ENCODE measurements at places on chromosomes 11 and 22.

DNA sequence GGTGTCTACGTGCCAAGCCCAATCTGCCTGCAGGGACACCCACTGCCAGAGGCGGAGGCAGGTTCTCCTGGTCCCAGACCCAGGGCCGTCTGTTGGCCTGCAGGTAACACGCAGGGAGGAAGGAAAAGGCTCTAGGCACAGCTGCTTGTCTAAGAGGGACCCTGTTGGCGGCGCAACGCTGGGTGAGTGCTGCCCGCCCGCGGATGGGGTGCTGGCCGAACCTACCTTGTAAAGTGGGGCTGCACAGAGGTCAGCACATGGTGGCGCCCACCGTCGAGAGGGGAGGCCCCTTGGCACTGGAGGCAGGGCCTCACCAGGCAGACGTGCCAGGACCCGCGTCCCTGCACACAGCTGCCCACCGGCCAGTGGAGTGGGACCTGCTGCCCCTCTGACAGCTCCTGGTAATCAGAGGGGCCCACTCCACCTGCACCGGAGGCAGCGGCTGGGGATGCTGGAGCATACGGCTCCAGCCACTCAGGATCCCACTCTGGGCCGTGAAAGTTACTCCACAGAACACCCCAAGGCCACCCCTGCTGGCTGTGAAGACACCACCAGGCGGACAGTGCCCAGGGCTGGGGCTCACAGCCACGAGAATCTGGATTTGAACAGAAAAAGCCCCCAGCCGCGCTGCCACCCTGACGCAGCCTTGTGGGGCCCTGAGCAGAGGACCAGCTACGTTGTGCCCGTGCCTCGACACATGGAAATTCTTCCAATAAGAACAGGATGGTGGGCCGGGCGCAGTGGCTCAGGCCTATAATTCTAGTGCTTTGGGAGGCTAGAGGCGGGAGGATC lies 24.0 kb downstream of the TBX1 start:
- H3K27me3 ChIP-seq: peaks cover 18% of the 10 kb centered on the region
- no peak for DNase-seq
- peaks cover 5% of the 10 kb centered on the region for H3K4me1 ChIP-seq
- peaks cover 12% of the 10 kb centered on the region for H3K36me3 ChIP-seq

- H3K4me1 ChIP-seq: no peaks in the 10 kb centered on the region
- no peak overlapping the region for H3K4me3 ChIP-seq
- H3K27ac ChIP-seq: peak overlapping the region; percentile 86
- no peaks in the 10 kb centered on the region for H3K36me3 ChIP-seq
- no peak for DNase-seq
- H3K27me3 ChIP-seq: no peaks in the 10 kb centered on the region
Measured at GRCh38 chr11:107050121-107050520, 31.8 kb upstream of the GUCY1A2 start.

DNA sequence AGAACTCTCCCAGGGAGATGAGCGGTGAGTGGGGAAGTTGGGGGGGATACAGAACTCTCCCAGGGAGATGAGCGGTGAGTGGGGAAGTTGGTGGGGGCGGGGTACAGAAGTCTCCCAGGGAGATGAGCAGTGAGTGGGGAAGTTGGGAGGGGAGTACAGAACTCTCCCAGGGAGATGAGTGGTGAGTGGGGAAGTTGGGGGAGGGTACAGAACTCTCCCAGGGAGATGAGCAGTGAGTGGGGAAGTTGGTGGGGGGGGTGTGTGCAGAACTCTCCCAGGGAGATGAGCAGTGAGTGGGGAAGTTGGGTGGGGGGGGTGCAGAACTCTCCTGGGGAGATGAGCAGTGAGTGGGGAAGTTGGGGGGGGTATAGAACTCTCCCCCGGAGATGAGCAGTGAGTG lies 186.5 kb downstream of the SHANK2 start:
- no peak overlapping the region for H3K4me3 ChIP-seq
- no peak for DNase-seq
- H3K27ac ChIP-seq: no peak overlapping the region

DNA sequence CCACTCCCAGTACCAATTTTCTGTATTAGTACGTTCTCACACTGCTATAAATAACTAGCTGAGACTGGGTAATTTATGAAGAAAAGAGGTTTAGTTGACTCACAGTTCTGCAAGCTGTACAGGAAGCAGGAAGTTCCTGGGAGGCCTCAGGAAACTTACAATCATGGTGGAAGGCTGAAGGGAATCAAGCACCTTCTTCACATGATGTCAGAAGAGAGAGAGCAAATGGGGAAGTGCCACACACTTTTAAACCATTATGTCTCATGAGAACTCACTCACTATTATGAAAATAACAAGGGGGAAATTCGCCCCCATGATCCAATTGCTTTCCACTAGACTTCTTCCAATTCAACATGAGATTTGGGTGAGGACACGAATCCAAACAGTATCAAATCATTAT lies 271.4 kb downstream of the ETS1 start:
- peaks cover 21% of the 10 kb centered on the region for H3K36me3 ChIP-seq
- H3K4me3 ChIP-seq: no peak overlapping the region
- no peak overlapping the region for H3K27ac ChIP-seq
- peaks cover 26% of the 10 kb centered on the region for H3K4me1 ChIP-seq

GRCh38 chr11:102994105-102994504 lies 38.6 kb upstream of the MMP13 start:
- no peak for DNase-seq
- peaks cover 14% of the 10 kb centered on the region for H3K27me3 ChIP-seq
- no peaks in the 10 kb centered on the region for H3K4me1 ChIP-seq
- H3K27ac ChIP-seq: no peak overlapping the region
- H3K36me3 ChIP-seq: no peaks in the 10 kb centered on the region
- no peak overlapping the region for H3K4me3 ChIP-seq

DNA sequence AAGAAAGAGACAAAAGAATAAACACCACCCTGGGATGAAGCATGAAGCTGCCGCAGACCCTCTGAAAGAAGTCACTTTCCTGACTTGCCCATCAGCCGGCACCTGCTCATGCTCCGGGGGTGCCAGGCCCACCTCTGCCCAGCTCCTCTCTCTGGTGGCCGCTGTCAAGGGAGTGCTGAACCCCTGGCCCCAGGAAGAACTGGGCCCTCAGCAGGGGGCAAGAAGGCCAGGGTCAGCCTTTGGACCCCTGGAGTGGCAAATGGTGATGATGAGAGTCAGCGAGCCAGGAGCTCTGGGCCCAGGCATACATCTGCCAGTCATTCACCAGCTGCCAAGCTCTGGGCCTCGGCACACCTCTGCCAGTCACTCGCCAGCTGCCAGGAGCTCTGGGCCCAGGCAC lies 17.4 kb downstream of the TTLL8 start:
- DNase-seq: no peak
- peaks cover 2% of the 10 kb centered on the region for H3K4me1 ChIP-seq
- peaks cover 15% of the 10 kb centered on the region for H3K27me3 ChIP-seq

DNA sequence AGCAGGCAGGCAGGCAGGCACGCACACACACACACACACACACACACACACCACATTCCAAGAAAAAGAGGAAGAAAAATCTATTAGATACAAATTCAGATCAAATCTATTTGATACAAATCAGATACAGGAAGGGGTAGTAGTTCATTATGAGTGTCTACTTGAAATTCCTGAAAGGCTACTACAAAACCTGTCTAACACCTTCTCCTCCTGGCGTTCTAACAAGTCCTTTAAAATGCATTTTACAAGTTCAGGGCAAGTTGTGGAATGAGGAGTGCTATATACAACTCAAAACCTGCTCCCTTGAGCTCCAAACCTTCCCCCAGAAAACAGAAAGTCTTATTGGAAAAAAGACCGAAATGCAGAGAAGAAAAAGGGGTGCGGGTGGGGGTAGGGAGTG lies 476 bp downstream of the ARHGAP32 start:
- H3K4me1 ChIP-seq: peaks cover 10% of the 10 kb centered on the region
- H3K36me3 ChIP-seq: no peaks in the 10 kb centered on the region
- H3K27ac ChIP-seq: no peak overlapping the region
- DNase-seq: no peak
- H3K27me3 ChIP-seq: no peaks in the 10 kb centered on the region

DNA sequence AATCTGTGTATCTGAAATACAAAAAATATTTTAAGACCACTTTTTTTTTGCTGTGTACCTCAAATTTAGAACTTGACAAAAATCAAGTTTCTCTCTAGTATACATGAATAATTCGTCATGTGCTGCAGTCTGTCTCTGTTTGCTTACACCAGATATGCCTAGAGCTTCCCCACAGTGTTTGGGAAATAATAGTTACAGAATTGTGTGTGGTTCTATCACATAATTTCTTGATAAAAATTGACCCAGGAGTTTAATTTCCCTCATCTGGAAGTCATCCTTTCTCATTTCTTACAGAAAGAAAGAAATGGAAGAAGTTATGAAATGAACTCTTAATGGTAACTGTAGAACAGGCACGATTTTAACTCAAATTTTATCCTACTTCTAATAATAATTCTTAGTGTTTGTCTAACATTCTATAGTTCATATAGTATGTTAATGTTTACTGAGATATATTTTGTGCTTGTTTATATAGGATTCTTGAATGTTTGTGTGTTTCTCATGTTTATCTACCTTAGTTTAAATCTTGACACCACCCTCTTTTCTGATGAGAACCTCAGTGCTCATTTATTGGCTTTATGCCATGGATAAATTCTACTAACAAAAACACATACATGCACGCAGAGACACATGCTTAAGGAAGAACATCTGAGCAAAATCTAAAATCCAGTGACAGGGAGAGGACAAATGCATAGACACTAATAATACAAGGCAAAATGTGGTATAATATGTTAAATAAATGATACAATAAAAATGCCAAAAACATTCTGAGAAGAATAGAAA lies 61.4 kb upstream of the CTSC start:
- H3K36me3 ChIP-seq: no peaks in the 10 kb centered on the region
- H3K4me1 ChIP-seq: no peaks in the 10 kb centered on the region
- H3K27ac ChIP-seq: peak overlapping the region; percentile 8
- no peaks in the 10 kb centered on the region for H3K27me3 ChIP-seq

DNA sequence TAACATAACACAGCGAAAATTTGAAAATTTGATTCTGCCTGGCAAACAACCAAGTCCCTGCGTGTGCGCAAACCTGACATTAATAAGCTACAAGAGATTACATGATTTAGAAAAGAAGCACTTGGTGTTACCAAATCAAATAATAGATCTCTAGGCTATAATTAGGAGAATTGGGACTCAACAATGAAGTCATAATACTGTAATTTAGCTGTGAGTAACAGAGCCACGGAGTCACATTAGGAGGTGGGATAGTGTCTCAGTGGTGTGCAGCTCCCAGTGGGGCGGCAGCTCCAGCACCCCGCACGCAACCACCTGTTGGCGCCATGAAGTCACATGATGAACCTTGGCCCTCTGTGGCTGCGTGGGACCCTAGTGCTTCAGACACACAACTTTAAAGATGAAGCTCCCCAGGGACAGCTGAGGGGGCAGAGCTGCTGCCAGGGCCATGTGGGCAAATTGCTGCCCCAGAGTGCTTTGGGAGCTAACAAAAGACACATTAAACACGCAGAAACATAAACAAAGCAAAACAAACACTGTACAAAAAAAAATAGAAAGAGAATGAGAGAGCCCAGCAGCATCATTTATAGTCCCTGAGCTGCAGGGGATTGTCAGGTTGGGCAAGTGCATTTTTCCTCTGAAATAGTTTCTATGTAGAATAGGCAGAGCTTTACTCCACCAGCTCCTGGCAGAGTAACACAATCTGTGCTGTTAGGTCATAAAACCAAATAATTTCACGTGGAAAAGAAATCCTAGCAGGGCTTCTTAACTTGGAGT lies 605.6 kb downstream of the SOX6 start:
- no peak overlapping the region for H3K4me3 ChIP-seq
- H3K4me1 ChIP-seq: no peaks in the 10 kb centered on the region
- no peak overlapping the region for H3K27ac ChIP-seq
- no peak for DNase-seq
- H3K36me3 ChIP-seq: no peaks in the 10 kb centered on the region

DNA sequence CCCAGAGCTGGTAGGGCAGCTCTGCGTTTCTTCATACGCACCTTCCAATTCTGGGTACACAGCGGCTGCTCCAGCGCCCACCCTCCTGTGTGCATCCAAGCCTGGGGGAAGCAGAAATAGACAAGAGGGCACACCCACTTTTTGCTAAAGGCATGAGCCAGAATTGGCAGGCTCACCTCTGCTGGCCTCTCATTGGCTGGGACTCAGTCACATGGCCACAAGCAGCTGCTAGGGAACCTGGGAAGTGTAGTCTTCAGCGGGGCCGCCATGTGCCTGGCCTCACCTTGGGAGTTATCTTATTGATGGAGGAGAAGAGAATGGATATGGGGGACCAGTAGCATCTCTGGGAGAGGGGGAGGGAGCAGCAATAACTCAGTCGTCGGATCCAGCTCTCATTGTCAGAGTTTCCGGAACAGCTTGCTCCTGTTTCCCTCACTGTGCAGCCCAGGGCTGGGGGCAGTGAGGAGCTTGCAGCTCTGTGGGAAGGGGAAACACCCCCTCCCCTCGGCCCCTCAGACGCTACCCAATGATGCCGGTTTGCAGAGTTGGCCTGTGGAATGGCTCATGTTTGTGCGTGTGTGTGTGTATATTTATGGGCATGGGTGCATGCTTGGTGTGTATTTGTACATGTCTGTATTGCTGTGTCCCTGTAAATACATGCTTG lies 11.8 kb upstream of the MIEF1 start:
- peaks cover 23% of the 10 kb centered on the region for H3K4me1 ChIP-seq
- H3K27me3 ChIP-seq: no peaks in the 10 kb centered on the region
- peak overlapping the region; percentile 49 for H3K27ac ChIP-seq
- no peaks in the 10 kb centered on the region for H3K36me3 ChIP-seq

DNA sequence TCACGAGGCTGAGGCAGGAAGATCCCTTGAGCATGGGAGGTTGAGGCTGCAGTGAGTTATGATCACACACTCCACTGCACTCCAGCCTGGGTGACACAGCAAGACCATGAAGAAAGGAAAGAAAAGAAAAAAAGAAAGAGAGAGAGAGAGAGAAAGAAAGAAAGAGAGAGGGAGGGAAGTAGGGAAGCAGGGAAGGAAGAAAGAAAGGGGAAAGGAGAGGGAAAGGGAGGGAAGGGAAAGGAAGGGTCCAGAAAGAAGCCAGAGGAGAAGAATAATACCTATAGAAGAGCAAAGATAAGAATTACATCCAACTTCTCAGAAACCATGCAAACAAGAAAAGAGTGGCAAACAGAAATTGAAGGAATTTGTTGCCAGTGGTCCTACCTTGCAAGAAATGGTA lies 17.2 kb upstream of the ZFTA start:
- H3K4me1 ChIP-seq: peaks cover 5% of the 10 kb centered on the region
- no peaks in the 10 kb centered on the region for H3K36me3 ChIP-seq
- no peak for DNase-seq
- no peaks in the 10 kb centered on the region for H3K27me3 ChIP-seq

DNA sequence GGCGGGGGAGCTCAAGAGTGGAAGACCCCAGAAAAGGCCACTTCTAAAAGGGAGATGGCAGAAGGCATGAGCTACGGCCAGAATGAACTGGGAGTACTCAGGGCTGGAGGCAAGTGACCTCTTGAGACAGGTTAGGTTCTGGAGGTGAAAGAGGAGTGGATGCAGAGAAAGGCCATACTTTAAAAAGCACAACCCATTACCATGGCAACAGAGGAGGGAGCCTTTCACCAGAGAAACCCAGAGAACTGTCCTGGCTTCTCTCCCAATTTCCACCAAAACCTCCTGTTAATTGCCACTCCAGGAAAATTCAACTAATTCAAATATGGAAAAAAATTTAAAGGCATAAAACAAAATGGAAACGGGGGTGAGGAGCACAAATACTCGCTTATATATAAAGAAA lies 15.8 kb downstream of the A4GALT start:
- no peaks in the 10 kb centered on the region for H3K36me3 ChIP-seq
- H3K4me3 ChIP-seq: no peak overlapping the region
- no peak for DNase-seq
- no peaks in the 10 kb centered on the region for H3K4me1 ChIP-seq
- peaks cover 8% of the 10 kb centered on the region for H3K27me3 ChIP-seq
- H3K27ac ChIP-seq: no peak overlapping the region

Data from naive B cell (primary cell).